ENCODE measurements at places on chromosomes 6 and 20.

DNA sequence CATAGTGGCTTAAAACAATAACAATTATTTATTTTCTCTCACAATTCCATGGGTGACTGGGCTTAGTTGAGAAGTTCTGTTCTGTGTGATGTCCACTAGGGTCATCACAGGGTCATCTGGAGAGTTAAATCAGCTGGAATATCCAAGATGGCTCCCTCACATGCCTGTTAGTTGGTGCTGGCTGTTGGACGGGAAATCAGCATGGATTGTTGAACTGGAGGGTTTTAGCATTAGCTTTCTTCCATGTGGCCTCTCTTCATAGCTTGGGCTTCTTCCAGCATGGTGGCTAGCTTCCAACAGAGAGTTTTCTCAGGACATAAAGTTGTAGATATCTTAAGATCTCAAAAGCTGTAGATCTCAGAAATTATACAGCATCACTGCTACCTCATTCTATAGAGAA lies 19.6 kb downstream of the MARCKS start:
- no peaks in the 10 kb centered on the region for H3K36me3 ChIP-seq
- no peaks in the 10 kb centered on the region for H3K27me3 ChIP-seq
- H3K4me1 ChIP-seq: no peaks in the 10 kb centered on the region
- no peak for DNase-seq
- H3K27ac ChIP-seq: no peak overlapping the region
- no peak overlapping the region for H3K4me3 ChIP-seq

- no peak overlapping the region for H3K27ac ChIP-seq
- no peaks in the 10 kb centered on the region for H3K27me3 ChIP-seq
- H3K36me3 ChIP-seq: no peaks in the 10 kb centered on the region
These were observed 38.0 kb downstream of the BMP6 start for GRCh38 chr6:7763881-7764280.

GRCh38 chr6:137111296-137112066 lies 62.0 kb downstream of the IL22RA2 start:
- no peak for DNase-seq
- no peaks in the 10 kb centered on the region for H3K4me1 ChIP-seq
- H3K27me3 ChIP-seq: no peaks in the 10 kb centered on the region
- no peak overlapping the region for H3K4me3 ChIP-seq
- no peak overlapping the region for H3K27ac ChIP-seq

DNA sequence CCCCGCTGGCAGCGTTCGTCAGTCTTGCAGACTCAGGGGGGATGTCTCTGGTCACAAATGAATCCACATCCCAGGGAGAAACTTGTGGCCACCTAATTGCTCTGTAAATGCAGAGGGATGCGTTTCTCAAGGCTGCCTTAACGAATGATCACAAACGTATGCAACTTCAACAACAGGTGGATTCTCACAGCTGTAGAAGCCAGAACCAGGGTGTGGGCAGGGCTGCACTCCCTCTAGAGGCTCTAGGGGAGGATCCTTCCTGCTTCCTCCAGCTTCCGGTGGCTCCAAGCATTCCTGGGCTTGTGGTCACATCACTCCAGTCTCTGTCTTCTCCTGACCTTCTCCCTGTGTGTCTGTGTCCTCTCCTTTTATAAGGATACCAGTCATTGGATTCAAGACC lies 3.3 kb upstream of the TAF4 start:
- H3K27ac ChIP-seq: no peak overlapping the region
- H3K4me3 ChIP-seq: no peak overlapping the region
- no peak for DNase-seq
- H3K36me3 ChIP-seq: no peaks in the 10 kb centered on the region
- H3K27me3 ChIP-seq: no peaks in the 10 kb centered on the region
- H3K4me1 ChIP-seq: peaks cover 14% of the 10 kb centered on the region

DNA sequence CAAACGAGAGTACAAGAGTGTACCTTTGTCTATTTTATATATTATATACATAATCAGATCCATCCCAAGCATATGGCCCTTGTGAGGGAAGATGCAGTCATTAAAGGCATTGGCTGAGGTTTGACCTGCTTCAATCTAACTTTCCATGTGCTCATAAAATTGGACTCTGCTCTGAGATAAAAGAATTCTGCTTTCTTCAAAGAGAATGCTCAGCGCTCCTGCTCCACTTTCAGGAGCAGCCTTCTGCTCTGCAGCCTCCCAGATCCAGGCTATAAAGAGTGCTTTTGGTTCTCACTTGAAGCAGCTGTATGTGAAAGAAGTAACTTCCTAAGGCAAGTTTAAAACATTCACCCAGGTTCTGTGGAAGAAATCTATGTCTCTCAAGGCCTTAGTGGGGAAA lies 45.3 kb downstream of the CD83 start:
- H3K36me3 ChIP-seq: no peaks in the 10 kb centered on the region
- no peak for DNase-seq
- H3K27me3 ChIP-seq: no peaks in the 10 kb centered on the region
- H3K4me3 ChIP-seq: no peak overlapping the region
- no peak overlapping the region for H3K27ac ChIP-seq
- no peaks in the 10 kb centered on the region for H3K4me1 ChIP-seq

- H3K4me3 ChIP-seq: no peak overlapping the region
- H3K27ac ChIP-seq: no peak overlapping the region
- H3K36me3 ChIP-seq: no peaks in the 10 kb centered on the region
- H3K4me1 ChIP-seq: no peaks in the 10 kb centered on the region
- H3K27me3 ChIP-seq: no peaks in the 10 kb centered on the region
These were observed 117.5 kb downstream of the DLL1 start for GRCh38 chr6:170173335-170173881.

GRCh38 chr20:14334306-14334930 lies 3.0 kb downstream of the FLRT3 start:
- peak overlapping the region; percentile 67 for H3K4me3 ChIP-seq
- DNase-seq: peak; percentile 87
- no peaks in the 10 kb centered on the region for H3K27me3 ChIP-seq
- peak overlapping the region; percentile 64 for H3K27ac ChIP-seq

DNA sequence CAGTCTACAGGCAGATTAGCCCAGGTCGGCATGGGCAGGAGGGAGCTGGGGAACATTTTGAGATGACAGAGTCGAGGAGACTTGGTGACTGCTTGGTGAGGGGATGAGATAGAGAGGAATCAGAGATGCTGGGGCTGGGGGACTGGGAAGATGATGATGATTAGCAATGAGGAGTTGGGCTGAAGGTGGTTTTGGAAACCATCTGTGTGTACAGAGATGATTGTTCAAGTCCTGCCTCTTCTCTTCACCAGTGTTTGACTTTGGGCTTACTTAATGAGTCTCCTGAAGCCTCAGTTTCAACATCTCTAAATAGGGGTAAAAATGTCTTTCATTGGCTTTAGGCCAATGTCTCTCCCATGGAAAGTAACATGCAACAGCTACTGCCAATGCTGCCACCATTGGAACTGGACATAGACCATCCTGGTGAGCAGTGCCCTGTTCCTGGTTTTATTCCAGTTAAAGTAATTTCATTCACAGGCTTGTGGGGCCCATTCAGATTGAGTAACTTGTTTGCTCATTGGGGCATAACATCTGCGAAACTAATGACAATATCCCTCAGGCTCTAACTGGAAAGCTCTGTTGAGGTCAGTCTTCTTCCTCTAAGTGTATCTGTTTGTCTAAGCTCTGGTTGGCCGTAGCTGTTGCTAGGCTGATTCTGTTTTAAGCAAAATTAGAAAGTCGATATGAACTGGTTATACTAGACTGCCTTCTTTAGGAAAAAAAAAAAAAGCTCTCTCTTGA lies 99.1 kb downstream of the ARMC2 start:
- H3K36me3 ChIP-seq: no peaks in the 10 kb centered on the region
- H3K27ac ChIP-seq: no peak overlapping the region
- no peak for DNase-seq
- H3K27me3 ChIP-seq: no peaks in the 10 kb centered on the region
- H3K4me3 ChIP-seq: no peak overlapping the region

GRCh38 chr6:36721369-36722140 lies 23.9 kb downstream of the RAB44 start:
- no peak for DNase-seq
- H3K27ac ChIP-seq: no peak overlapping the region
- no peaks in the 10 kb centered on the region for H3K36me3 ChIP-seq
- peaks cover 4% of the 10 kb centered on the region for H3K4me1 ChIP-seq

DNA sequence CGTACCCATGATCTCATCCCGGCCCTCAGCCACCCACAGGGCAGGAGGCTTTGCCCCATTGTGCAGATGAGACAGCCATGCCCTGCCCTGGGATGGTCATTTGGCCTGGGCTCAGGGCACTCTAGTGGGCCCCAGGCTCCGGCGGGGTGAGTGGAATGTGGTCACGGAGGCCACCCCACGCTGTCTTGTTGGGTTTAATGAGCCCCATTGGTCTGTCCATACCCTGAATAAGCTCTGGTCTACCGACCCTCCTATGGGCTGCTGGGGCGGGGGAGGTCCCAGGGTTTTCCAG lies 50.6 kb downstream of the FGD2 start:
- H3K27ac ChIP-seq: no peak overlapping the region
- no peak overlapping the region for H3K4me3 ChIP-seq
- no peaks in the 10 kb centered on the region for H3K36me3 ChIP-seq
- H3K27me3 ChIP-seq: no peaks in the 10 kb centered on the region
- no peak for DNase-seq

- H3K4me1 ChIP-seq: peaks cover 62% of the 10 kb centered on the region
- H3K36me3 ChIP-seq: no peaks in the 10 kb centered on the region
- H3K4me3 ChIP-seq: no peak overlapping the region
- H3K27me3 ChIP-seq: no peaks in the 10 kb centered on the region
These were observed 224.4 kb downstream of the UST start for GRCh38 chr6:148971031-148971927.

- H3K27ac ChIP-seq: no peak overlapping the region
- no peak overlapping the region for H3K4me3 ChIP-seq
- H3K27me3 ChIP-seq: no peaks in the 10 kb centered on the region
- no peaks in the 10 kb centered on the region for H3K4me1 ChIP-seq
- H3K36me3 ChIP-seq: no peaks in the 10 kb centered on the region
These were observed 40.6 kb downstream of the TOX2 start for GRCh38 chr20:43955062-43955749.

- H3K27ac ChIP-seq: no peak overlapping the region
- no peaks in the 10 kb centered on the region for H3K27me3 ChIP-seq
- H3K4me3 ChIP-seq: no peak overlapping the region
- DNase-seq: peak; percentile 80
- H3K4me1 ChIP-seq: peaks cover 10% of the 10 kb centered on the region
- no peaks in the 10 kb centered on the region for H3K36me3 ChIP-seq
These were observed 70.2 kb upstream of the TBC1D7 start for GRCh38 chr6:13398421-13398994.

DNA sequence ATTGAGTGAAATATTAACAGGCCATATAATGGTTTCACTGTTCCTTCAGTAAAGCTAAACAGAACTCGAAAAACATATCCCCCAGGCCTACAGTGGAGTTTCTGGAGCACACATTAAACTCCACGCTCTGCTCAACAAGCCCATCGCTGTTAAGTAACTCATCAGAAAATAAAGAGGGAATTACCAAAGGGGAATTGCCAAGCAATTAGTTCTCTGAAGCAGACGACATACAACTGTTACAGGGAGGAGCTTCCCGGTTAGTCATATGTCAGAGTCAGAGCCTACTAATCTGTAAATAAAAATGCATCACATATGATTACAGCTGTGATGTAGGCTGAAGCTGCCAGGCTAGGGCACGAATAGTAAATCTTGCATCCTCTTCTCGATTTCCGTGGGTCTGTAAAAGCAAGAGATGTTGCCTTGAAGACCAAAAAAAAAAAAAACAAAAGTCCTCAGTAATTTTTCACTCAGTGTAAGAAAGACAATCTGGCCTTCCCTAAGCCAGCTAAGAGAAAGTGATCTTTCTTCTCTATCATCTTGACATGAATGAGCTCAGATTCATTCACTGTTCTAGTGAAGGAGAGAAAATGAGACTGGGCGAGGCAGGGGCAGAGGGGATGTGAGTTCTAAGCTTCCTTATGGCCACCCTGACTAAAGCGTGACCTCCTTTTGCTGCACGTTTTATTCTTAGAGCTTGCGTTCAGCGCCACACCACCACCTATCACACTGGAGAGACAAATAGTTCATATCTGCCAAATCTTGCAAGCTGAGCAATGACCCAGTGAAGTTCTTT lies 13.8 kb downstream of the ATXN1 start:
- no peak overlapping the region for H3K4me3 ChIP-seq
- H3K36me3 ChIP-seq: no peaks in the 10 kb centered on the region
- no peak overlapping the region for H3K27ac ChIP-seq

- H3K36me3 ChIP-seq: no peaks in the 10 kb centered on the region
- H3K27ac ChIP-seq: no peak overlapping the region
These were observed 250.9 kb downstream of the HIVEP2 start for GRCh38 chr6:142694054-142694453.
